ENCODE measurements at places on chromosomes 2 and 18.

DNA sequence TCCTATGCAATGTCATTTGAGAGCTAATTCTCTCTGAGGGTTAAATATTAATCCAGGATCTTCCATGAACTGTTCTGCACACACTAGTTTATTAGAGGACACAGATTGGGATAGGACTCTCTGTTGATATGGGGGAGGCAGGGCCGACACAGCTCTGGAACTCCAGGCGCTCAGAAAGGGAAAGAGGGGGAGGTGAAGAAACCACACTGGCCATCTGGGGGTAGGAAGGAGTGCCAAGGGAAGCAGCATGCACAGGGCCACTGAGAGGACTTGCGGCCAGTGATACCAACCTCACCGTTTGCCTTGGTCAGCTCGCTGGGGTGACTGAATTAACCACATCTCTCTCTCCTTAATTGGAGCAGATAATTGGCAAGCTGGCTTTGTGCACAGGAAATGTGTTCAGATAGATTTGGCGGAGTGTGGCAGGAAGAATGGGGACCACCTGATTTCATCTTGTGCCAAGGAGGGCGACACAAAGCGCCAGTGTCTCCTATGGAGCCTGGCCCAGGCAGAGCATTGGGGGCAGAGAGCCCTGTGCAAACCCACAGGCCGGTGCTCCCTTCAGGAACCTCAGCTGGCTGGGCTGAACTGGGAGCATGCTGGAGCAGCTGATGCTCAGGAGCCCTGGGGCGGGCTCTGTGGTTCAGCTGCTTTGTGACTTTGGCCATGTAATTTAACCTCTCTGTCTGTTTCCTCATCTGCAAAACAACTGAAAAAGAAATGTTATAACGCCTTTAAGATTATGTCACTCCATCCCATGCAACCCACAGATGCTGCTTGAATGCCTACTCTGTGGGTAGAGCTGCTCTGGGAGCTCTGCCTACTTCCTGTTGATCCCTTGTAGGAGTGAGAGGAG, 114.7 kb upstream of the STON1 start:
- no peak for DNase-seq

GRCh38 chr2:105384861-105385260, 14.0 kb downstream of the FHL2 start:
- no peak for DNase-seq

- DNase-seq, result no peak
Observed at GRCh38 chr2:401019-401679, 113.3 kb upstream of the ALKAL2 start.

DNA sequence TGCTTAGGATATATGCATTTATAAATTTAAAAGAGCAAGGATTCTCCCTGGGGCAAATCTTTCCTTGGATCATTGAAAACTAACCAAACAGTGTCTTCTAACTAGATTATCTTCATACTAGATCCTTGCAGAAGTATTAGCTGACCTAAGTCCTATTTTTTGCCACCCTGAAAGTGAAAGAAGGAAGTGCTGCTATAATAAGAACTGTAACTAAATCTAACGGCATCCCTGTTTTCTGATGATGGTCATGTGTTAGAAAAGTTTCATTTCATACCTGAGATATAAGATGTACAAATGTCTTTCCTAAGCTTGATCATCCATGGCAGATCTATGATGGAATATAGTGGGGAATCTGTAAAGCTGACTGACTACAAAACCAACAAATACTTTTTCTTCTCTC, 102.7 kb downstream of the MAP2 start:
- DNase-seq, result no peak

DNA sequence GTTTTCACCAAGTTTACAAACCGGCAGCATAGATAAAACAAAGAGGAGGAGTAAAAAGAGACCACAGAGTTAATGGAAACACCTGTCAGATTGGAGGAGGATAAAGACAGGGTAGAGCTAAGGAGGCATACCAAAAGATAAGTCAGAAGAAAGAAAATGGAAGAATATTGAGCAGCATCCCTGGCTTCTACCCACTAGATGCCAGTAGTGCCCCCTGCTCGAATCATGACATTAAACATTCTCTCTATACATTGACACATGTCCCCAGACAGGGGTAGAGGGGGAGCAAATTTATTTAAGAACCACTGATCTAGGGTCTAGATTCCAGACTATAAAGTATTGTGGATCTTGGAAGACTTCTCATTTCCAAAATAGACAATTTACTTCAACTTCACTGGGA, 159.8 kb upstream of the ETAA1 start:
- DNase-seq, result no peak

GRCh38 chr2:51994123-51994763, 962.3 kb upstream of the NRXN1 start:
- no peak for DNase-seq

- DNase-seq, result no peak
Observed at GRCh38 chr2:144459937-144460336, 60.0 kb downstream of the ZEB2 start.

Measured in stimulated activated CD4-positive, alpha-beta T cell treated with anti-CD3 and anti-CD28 coated beads, Interleukin-4, amount 100 ng/mL, for 4 hours (primary cell).